Karpas-422 (cell line): ENCODE measurements at places on chromosomes 16 and 17.

DNA sequence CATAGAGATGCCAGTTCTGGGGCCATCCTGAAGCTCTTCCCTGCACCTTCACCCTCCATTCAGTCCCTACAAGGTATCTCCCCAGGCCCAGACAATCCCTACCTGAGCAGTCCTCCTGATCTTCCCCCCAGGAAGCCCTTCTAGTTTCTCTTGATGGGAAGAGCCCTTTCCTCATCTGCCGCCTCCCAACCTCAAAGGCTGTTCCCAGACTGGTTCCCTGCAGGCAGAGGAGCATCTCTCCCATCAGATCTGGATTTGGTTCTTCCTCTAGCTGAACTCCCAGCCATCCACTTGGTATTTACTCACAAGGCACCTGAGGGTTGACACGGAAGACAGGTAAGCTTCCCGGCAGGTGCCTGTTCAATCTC lies 24.6 kb upstream of the PHB1 start:
- no peak for DNase-seq

DNA sequence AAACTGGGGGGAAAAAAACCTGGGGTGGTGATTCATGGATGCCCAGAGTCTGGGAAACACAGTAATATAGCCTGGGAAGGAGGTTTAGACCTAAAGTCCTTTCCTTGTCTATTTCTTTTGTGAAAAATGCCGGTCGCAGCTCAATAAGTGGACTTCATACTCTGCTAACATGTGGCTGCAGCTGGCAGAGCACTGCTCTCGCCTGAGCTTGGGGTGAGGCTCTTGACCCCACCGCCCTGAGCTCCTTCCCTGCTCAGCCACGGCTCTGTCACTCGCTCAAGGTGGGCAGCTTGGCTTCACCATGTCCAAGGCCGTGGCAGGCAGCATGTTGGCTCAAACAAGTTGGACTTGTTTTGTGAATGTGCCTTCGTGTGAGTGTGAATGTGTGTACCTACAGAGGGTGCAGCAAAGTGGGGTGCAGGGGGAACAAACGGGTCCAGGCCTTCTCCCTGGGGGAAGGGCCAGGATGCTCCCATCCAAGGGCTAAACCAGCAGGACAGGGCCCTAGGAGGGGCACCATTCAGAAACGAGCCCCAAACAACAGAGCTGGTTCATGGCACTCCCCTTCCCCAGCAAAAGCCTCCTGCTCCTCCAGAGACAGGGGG lies 4.9 kb downstream of the FA2H start:
- no peak for DNase-seq

DNA sequence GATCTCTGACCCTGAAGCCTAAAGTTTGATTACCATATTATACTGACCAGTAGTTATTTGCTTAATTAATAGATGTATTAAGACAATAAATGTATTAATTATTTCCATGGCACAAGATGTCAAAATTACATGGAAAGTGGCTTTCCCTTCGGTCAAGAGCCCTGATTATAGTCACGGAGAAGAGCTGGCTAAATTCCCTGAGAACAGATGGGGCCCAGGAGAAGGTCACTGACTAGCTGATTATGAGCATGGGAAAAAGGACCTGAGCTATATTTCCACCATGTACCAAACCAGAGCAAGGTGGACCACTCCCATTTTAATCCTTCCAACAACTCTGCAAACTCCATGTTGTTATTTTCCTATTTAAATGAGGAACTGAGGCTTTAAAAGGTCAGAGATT lies 12.9 kb upstream of the MYO18A start:
- DNase-seq, result no peak

DNA sequence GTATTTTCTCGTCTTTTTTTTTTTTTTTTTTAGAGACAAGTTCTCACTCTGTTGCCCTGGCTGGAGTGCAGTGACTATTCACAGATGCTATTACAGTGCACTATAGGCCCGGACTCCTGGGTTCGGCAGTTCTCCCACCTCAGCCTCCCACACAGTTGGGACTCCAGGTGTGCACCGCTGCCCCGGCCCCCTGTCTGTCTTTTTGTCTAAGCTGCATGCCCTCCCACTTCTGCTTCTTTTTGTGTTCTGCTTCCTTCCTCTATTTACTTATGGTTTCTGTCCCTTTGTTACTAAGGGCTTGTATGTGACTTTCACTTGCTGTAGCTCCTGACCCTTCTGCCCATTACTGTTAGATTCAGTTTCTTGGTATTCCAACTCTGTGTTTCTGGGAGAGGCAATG lies 20.5 kb downstream of the SLC7A6 start:
- peak; percentile 83 for DNase-seq

- no peak for DNase-seq
These were observed 30.1 kb downstream of the PIPOX start for GRCh38 chr17:29073045-29073444.

DNA sequence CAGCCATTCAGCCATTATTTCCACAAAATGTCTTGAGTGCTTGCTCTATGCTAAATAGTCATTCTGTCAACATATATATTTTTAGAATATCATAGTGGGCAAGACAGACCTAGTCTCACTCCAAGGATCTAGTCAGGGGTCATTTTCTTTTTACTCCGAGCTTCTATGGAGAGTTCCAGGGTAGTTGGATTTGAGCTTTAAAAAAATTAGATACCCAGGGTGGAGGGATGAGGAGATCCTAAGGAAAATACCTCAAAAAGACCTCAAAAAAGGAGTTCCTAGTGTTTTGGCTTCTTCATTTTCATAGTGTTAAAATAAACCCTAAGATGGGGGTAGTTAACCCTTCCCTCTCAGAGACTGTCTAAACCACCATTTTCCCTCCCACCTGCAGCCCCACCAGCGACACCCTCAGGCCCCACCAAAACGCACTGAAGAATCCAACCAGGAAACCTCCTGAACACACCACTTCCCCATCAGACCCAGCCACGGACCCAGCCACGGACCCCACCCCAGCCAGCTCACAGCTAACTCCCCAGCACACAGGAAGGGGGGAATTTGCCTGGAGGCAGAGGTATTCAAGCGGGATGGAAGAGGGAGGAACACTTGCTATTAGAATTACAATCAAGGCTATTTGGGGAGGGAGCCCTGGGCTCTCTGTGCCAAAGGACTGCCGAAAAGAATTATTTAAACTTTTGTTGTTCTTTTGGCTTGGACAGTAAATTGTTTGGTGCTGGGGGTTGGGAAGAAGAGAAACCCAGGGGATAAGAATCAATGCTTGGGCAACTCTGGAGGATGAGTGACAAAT lies 2.2 kb downstream of the ETV4 start:
- DNase-seq, result peak; percentile 62

GRCh38 chr17:33277436-33278100 lies 15.5 kb downstream of the ASIC2 start:
- no peak for DNase-seq

- no peak for DNase-seq
These were observed 1.5 kb downstream of the FGF11 start for GRCh38 chr17:7440834-7441195.

DNA sequence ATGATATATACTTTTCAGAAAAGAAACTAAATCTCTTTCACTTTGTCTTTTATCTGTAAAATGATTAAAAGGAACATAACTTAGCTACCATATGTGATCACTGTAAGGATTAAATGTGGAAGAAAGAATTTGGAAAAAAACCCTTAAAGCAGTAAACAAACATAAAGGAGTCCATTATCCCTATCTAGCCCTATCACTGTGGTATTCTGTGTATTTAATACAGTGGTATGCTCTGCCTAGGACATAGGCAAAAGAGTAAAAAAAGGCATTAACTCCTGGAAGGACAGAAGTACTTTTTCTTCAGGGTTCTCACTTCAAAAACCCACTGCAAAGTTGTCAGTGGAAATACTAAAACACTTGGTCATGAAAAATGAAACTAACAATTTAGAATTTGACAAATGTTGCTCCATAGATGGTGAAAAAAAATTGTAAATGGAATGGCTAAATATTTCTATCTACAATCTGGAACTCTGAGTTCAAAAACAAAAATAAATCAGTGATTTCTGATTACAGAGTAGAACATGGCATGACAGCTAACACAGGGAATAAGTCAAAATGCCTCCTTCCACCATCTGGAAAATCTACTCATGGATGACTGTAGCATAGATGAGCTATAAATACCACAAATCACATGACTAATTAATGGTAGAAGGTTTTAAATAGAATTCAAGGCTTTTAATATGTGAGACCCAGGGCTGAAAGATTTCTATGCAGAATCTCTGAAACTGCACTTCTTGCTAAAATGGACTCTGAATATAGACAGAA lies 140.1 kb downstream of the ITFG1 start:
- no peak for DNase-seq

DNA sequence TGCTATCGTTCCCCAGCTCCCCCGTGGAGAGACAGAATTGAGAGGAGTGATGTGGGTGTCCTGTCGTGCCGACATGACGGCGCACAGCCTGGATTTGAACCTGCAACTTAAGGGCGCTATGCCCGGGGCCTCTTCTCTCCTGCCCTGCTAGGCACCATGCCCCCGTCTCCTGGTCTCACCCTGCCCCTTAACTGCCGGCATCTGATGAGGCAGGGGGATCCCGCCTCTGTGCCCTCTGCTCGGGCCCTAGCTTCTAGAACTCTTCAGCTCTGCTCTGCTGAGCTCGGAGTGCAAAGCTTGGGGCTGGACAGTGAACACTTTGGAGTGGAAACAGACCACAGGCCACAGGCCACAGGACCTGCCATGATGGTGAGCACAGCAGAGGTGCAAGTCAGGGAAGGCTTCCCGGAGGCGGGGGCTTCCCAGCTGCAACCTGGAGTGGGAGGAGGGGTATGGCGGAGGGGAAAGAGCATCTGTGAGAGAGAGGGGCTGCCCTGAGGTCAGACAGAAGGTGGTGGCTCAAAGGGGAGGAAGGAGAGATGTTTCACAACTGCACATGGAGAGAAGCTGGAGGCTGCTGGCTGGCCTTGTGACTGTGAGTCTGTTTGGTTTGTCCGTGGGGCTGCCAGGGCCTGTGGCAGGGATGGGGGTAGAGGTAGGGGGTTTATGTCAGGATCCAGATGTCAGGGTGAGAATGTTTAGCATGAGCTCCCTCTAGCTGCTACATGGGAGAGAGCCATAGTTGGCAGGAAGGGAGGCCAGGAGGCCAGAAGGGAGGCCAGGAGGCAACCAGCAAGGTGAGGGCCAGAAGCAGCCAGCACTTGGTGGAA lies 107.8 kb downstream of the CRLF3 start:
- DNase-seq, result peak; percentile 65

- DNase-seq, result no peak
These were observed 435.3 kb downstream of the HAPSTR1 start for GRCh38 chr16:9526791-9527190.

DNA sequence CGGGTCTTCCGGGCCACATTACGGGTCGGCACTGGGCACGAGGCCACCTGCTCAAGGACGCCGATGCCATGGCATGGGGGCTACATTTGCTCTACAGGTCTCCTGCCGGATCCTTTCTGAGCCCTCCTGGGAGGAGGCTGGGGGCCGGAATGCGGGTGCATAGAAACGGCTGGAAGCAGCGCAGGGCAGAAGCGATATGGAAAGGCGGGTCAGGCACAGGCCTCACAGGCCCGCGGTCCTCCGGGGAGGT lies 28.4 kb downstream of the AXIN1 start:
- no peak for DNase-seq

- DNase-seq, result no peak
These were observed 195.6 kb downstream of the UTP18 start for GRCh38 chr17:51455931-51456330.

DNA sequence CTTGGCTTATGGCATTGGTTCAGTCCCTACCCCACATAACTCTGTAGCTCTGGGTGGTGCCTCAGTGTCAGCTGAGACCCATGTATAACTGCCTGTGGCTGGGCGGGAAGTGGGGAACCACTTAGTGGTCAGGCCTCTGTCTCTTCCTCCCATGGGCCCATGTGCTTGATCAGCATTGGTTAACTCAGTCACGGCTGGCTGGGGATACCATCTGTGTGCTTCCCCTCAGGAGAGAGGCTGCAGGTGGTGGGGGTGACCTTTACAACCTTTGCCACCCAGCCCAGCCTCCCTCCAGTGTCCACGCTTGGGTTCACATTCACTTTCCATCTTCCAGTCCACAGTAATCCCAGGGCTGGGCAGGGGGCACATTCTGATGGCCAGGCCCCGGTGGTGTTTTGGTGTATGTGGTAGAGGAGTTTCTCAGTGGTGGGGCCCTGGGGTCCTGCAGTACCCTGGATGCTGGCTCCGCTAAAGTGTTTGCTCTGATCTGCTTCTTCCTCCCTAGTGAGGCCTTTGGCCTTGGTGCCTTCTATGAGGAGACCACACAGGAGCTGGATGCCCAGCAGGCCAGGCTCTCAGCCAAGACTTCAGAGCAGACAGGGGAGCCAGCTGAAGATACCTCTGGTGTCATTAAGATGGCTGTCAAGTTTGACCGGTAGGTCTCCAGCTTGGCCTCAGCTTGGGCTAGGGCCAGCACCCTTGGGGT lies 10.2 kb upstream of the NFATC3 start:
- DNase-seq, result peak; percentile 91

DNA sequence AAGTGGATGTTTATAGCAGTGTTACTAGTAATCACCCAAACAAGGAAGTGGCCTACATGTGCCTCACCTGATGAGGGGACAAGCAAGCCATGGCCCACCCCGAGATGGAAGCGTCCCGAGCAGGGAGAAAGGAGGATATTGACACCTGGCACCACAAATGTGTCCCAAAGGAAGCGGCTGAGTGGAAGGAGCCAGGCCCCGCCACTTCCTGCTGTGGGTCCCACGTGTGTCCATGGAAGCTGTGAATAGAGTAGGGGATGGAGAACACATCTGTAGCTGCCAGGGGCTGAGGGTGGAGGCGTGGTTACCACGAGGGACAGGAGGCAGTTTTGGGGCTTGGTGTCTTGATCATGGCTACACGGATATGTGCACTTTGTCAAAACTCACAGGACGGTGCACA lies 49.2 kb downstream of the KCNJ12 start:
- no peak for DNase-seq

GRCh38 chr16:11759163-11759834 lies 16.6 kb upstream of the TXNDC11 start:
- no peak for DNase-seq

GRCh38 chr17:49976163-49976827 lies 7.3 kb downstream of the DLX4 start:
- no peak for DNase-seq

- DNase-seq, result peak; percentile 28
These were observed 25.7 kb upstream of the ENDOV start for GRCh38 chr17:80389011-80389995.

GRCh38 chr17:30222721-30223175 lies 12.7 kb downstream of the SLC6A4 start:
- no peak for DNase-seq

DNA sequence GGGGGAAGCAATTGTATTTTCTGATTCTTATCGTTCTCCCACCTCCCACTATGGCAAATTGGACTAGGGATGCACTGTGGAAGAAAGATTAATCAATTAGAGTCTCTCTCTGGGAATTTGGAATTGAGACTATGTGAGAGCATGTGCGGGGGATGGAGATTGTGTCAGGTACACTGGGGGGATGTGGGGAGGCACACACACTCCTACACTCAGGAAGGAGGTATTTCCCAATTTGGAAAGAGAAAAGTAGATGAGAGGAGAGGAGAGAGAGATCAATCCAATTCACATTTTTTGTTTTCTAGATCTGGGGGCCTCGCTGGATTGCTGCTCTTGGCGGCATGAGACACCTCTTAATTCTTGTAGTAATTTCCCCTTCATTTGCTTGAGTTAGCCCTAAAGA lies 14.3 kb upstream of the PRKCB start:
- no peak for DNase-seq

GRCh38 chr16:87295661-87296531 lies 21.3 kb downstream of the C16orf95 start:
- no peak for DNase-seq
